ENCODE measurements at places on chromosomes 3 and 15. TPM values are rescaled to one million over a fixed set of nuclear protein-coding genes. Genes with fewer than 3 reads are reported as not detected.

DNA sequence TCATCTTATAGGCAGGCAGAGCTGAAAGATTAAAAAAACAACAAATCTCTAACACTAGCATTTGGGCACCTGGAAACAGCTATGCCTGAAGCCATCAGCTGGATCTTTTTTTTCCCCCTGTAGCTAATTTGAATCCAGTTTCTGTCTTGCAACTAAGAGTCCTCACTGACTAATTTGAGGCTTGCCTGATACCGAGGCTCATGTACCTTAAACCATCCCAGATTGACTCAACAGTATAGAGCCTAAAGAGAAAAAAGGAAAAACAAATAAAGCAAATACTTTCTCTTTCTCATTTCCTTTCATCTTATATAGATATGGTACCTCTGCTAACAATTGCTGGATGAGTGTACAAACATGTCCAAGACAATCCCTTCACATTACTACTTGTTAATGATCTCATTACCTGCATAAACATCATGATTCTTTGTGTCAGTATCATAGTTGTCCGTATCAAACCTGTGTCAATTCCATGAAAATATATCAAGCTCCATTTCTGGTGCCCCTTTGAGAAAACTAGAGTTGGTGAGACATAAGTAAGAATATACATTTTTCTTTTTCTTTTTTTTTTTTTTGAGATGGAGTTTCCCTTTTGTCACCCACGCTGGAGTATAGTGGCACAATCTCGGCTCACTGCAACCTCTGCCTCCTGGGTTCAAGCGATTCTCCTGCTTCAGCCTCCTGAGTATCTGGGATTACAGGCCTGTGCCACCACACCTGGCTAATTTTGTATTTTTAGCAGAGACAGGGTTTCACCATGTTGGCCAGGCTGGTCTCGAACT lies 43.1 kb downstream of the BHLHE40 start:
- H3K36me3 ChIP-seq, result no peaks in the 10 kb centered on the region
- H3K4me1 ChIP-seq, result peaks cover 22% of the 10 kb centered on the region
- no peak overlapping the region for H3K4me3 ChIP-seq
- H3K27ac ChIP-seq, result no peak overlapping the region
- no peaks in the 10 kb centered on the region for H3K27me3 ChIP-seq
- DNase-seq, result no peak

IL17RD gene
- total RNA-seq, result 2.4 TPM

DNA sequence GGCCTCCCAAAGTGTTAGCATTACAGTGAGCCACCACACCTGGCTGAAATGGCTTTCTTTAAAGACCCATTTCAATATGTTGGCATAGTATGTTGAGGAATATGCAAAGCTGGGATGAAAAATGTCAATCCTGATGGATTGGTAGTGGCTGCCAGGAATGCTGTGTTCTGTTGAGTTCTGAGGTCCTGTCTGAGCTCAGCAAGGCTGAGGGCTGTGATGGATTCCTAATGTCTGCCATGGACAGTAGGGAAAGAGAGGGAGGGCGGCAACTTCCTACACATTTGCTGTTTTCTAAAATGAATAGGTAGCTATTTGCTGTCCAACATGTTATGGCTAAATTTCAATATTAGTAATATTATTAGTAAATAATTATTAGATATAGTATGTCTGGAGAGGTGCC lies 8.2 kb downstream of the RAB8B start:
- no peaks in the 10 kb centered on the region for H3K36me3 ChIP-seq
- H3K27me3 ChIP-seq, result no peaks in the 10 kb centered on the region
- no peak for DNase-seq
- no peak overlapping the region for H3K27ac ChIP-seq
- H3K4me3 ChIP-seq, result no peak overlapping the region

C3orf52 gene
- total RNA-seq, result 16.4 TPM

GRCh38 chr3:95177096-95177495 lies 1114.2 kb downstream of the NSUN3 start:
- DNase-seq, result no peak
- H3K4me3 ChIP-seq, result no peak overlapping the region
- H3K36me3 ChIP-seq, result no peaks in the 10 kb centered on the region
- H3K27me3 ChIP-seq, result no peaks in the 10 kb centered on the region
- no peak overlapping the region for H3K27ac ChIP-seq

KBTBD13 gene
- total RNA-seq, result not detected

SCAANT1 gene
- not detected for total RNA-seq

SLC22A13 gene
- 0.32 TPM for total RNA-seq

DUOX1 gene
- total RNA-seq, result 317 TPM

GRCh38 chr15:70053001-70053715 lies 44.6 kb downstream of the TLE3 start:
- H3K36me3 ChIP-seq, result peaks cover 100% of the 10 kb centered on the region
- H3K4me1 ChIP-seq, result peaks cover 4% of the 10 kb centered on the region
- H3K27ac ChIP-seq, result no peak overlapping the region
- no peaks in the 10 kb centered on the region for H3K27me3 ChIP-seq
- H3K4me3 ChIP-seq, result no peak overlapping the region

DNA sequence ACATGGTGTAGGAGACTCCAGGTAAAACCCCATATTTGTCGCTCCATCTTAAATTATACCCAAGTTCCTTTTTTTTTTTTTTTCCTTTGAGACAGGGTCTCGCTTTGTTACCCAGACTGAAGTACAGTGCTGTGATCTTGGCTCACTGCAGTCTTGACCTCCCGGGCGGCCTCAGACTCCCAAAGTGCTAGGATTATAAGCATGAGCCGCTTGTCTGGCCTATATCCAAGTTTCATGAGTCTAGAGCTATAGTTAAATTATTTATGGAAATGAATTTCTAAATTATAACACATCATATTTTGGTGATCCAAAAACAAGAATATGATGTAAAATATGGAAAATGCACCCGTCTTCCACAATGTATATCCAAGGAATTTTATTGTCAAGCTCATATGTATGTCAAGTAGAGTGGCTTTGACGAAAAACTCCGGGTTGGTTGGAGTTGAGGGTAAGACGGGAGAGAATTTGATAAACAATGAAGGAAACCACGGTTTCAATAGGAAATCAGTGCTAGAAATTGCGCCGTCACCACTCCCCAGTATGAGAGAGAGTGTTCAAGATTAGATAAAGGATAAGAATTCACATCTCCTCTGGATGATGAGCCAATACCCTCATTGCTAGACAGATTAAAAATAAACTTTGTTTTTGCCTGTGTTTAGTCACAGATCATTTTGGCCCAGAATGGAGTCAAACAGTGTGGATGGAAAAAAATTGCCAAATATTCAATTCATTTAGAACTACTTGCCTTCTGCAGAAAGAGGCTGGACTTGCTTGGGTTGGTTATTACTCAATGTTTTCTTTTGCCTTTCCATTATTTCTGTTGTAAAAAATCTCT lies 209.2 kb upstream of the NR2F2 start:
- no peaks in the 10 kb centered on the region for H3K36me3 ChIP-seq
- H3K4me3 ChIP-seq, result no peak overlapping the region
- H3K4me1 ChIP-seq, result no peaks in the 10 kb centered on the region
- DNase-seq, result no peak

TP63 gene
- total RNA-seq, result 2.1 TPM

GRCh38 chr15:74866090-74866489 lies 7.1 kb downstream of the SCAMP2 start:
- peaks cover 64% of the 10 kb centered on the region for H3K4me1 ChIP-seq
- peaks cover 4% of the 10 kb centered on the region for H3K36me3 ChIP-seq
- H3K27ac ChIP-seq, result peak overlapping the region; percentile 10
- H3K4me3 ChIP-seq, result no peak overlapping the region
- H3K27me3 ChIP-seq, result no peaks in the 10 kb centered on the region
- DNase-seq, result no peak

DNA sequence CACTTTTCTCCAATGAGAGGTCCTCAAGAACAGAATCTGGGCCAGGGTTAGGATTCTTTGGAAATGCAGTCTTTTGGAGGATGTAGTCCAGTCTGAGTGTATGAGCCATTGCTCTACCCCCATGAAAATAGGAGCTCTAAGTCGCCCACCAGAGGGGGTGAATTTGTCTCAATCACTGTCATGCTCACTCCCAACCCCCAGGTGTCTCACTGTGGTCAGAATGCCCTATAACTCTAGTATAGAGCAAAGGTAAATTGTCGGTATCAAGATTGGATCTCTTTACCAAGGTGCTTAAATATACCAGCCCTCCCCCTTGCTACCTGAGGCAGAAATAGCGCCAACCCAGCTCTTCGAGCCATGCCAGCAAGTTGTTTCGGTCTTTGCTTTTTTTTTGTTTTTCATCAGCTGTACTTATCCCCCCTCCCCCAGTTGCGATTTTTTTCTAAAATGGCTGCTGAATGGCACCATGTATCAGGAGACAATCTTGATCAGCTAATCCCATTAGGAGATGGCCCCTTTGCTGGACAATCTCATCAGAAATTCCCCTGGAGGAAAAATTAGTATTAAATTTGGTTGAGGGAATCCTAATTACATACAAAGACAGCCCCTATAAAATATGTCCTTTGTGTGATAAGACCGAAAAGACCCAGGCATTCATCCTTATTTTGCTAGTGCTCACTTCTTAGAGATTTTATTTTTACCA lies 130.7 kb downstream of the EBLN2 start:
- no peak for DNase-seq
- H3K4me1 ChIP-seq, result no peaks in the 10 kb centered on the region
- no peak overlapping the region for H3K4me3 ChIP-seq
- H3K27ac ChIP-seq, result no peak overlapping the region
- no peaks in the 10 kb centered on the region for H3K36me3 ChIP-seq

DNA sequence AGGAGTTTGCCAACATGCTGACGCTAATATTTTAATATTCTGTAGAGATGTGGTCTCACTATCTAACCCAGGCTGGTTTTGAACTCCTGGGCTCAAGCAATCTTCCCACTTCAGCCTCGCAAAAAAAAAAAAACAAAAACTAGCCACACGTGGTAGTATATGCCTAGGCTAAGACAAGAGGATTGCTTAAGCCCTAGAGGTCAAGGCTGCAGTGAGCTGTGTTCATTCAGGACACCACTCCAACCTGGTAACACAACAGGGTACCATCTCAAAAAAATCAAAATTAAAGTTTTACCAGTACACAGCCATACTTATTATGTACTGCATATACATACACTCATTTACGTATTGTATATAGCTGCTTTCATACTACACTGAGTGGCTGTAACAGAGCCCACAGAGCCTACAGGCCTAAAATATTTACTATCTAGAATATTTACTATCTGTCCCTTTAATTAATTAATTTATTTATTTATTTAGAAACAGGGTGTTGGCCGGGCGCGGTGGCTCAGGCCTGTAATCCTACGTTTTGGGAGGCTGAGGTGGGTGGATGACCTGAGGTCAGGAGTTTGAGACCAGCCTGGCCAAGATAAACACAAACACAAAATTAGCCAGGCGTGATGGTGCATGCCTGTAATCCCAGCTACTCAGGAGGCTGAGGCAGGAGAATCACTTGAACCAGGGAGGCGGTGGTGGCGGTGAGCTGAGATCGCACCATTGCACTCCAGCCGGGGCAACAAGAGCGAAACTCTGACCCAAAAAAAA lies 23.2 kb downstream of the SMARCC1 start:
- H3K4me1 ChIP-seq, result no peaks in the 10 kb centered on the region
- DNase-seq, result no peak
- no peak overlapping the region for H3K4me3 ChIP-seq
- no peaks in the 10 kb centered on the region for H3K27me3 ChIP-seq
- no peak overlapping the region for H3K27ac ChIP-seq

DNA sequence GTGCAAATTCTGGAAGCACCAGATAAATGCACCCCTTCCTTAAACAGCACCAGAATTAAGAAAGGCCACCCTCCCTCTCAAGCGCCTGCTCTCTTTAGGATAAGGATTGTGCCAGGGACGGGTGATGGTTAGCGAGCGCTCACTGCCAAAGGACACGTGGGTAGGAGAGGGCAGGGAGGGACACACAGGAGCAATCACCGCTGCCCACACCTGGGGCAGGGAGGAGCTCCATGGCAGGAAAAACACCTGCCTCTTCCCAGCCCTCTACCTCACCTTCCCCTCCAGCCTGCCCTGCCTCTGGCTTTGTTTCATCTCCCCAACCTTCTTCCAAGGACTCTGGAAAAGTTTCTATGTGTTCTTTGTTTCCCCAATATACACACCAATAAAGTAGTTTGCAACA lies 7.3 kb upstream of the SPATA12 start:
- no peaks in the 10 kb centered on the region for H3K4me1 ChIP-seq
- no peaks in the 10 kb centered on the region for H3K36me3 ChIP-seq
- no peaks in the 10 kb centered on the region for H3K27me3 ChIP-seq
- no peak overlapping the region for H3K27ac ChIP-seq
- no peak for DNase-seq

KLHL40 gene
- total RNA-seq, result not detected

CPEB1 gene
- total RNA-seq, result 2.7 TPM

DNAJC19 gene
- 36.5 TPM for total RNA-seq

ANKUB1 gene
- 3.1 TPM for total RNA-seq

DNA sequence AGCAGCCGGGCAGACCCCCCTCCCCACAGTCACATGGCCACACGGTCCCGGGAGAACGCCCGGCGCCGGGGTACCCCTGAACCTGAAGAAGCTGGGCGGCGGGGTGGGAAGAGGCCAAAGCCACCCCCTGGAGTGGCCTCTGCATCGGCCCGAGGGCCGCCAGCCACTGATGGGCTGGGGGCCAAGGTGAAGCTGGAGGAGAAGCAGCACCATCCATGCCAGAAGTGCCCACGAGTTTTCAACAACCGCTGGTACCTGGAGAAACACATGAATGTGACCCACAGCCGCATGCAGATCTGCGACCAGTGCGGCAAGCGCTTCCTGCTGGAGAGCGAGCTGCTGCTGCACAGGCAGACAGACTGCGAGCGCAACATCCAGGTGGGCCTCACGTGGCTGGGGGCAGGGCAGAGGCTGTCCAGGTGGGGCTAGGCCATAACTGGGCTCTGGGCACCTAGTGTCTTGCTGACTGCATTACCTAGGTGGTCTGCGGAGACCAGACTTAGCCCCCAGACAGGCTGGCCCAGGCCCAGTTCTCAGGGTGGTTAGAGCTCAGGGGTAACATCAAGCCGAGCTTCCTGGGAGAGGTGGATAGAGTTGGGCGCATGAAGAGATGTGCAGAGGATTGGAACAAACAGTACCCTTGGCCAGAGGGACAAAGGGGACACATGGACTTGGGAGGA lies 6.1 kb downstream of the ZBTB47 start:
- no peak for DNase-seq
- H3K4me1 ChIP-seq, result peaks cover 17% of the 10 kb centered on the region
- H3K4me3 ChIP-seq, result no peak overlapping the region
- no peak overlapping the region for H3K27ac ChIP-seq
- peaks cover 17% of the 10 kb centered on the region for H3K36me3 ChIP-seq
- H3K27me3 ChIP-seq, result no peaks in the 10 kb centered on the region

DNA sequence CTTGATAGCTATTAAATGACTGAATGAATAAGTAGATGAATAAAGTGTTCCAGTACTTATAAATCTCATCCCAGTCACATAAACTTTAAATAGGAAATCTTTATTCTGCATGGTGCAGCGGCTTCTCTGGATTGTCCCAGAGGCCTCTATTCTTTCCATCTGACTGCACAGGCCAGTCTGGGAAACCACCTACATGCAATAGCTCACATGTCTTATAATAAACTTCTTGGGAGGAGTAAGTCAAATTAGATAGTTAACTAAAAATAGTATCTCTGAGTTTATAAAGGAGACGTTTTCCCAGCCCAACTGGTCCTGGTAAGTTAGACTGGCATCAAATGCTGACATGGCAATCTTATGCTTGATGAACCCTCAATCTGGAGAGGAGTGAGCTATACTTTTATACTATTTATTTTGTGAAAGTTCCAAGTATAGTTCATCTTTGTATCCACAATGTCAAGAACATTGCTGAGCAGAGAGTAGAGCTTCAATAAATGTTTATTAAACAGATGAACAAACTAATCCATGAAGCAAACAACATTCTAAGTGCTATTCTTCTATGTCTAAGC lies 417.6 kb downstream of the TIGIT start:
- H3K27me3 ChIP-seq, result no peaks in the 10 kb centered on the region
- no peaks in the 10 kb centered on the region for H3K36me3 ChIP-seq
- H3K4me3 ChIP-seq, result no peak overlapping the region
- H3K27ac ChIP-seq, result no peak overlapping the region
- DNase-seq, result no peak

All from lower lobe of right lung (tissue), 2 donors.